ENCODE measurements at places on chromosomes 6 and 20.
A peak's percentile ranks its signal among the peaks of the same experiment; 100 is the strongest.

- DNase-seq = no peak
Observed at GRCh38 chr20:31537116-31537871, 23.1 kb downstream of the HM13 start.

- no peak for DNase-seq
Observed at GRCh38 chr20:58889798-58890517, 37.4 kb downstream of the GNAS start.

GRCh38 chr6:41970436-41970846, 28.8 kb upstream of the CCND3 start:
- peak; percentile 31 for DNase-seq

- no peak for DNase-seq
Observed at GRCh38 chr20:54438166-54438565, 37.2 kb upstream of the DOK5 start.

DNA sequence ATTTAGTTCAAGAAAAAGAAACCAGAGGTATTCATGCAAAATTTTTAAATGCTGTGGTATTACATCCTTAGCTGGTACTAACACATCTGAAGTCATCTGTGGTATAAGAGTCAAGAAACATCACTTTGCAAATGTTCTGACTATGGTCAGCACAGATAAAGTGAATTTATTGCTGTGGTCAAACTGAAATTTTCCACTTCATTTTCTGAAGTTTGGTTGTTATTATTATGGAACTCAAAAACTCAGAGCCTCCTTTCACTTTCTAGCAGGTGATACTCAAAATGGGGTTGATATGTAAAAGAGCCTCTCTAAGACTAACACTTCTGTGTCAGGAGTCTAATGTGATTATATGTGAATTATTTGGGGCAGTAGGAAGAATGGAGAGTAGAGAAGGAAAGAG, 257.8 kb downstream of the RNGTT start:
- no peak for DNase-seq

- DNase-seq = no peak
Observed at GRCh38 chr6:101716810-101717209, 323.3 kb downstream of the GRIK2 start.

GRCh38 chr6:108746366-108746765, 101.9 kb upstream of the ARMC2 start:
- no peak for DNase-seq

- DNase-seq = no peak
Observed at GRCh38 chr6:111614833-111615582, 9.3 kb upstream of the TRAF3IP2 start.

GRCh38 chr6:148974351-148974750, 227.5 kb downstream of the UST start:
- no peak for DNase-seq

GRCh38 chr20:56848561-56848960, 219.5 kb downstream of the TFAP2C start:
- no peak for DNase-seq

GRCh38 chr20:60036746-60037499, 78.7 kb downstream of the CDH26 start:
- no peak for DNase-seq

GRCh38 chr6:113018351-113019151, 671.4 kb downstream of the RFPL4B start:
- no peak for DNase-seq

GRCh38 chr6:142737368-142738034, 207.5 kb downstream of the HIVEP2 start:
- DNase-seq = no peak

DNA sequence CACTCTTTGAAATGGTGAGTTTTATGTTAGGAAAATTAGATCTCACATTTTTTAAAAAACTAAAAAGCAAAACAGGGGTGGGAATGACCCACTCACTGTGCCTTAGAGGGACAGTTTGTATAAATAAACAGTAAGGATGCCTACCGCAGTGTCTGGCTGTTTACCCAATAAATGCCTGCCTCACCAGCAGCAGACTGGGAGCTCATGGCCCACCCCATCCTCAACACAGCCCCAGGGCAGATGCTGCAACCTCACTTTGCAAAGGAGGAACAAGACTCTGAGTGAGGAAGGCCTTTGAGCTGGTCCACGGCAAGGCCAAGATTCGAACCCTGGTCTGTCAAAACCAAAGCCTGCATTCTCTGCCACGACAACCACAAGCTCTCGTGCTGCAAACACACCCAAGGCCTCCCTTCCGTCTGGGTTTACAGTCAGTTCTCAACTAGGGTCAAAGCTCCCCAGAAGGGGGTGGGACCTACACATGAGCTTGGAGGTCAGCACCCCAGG, 77.8 kb downstream of the BMP7 start:
- DNase-seq = no peak

DNA sequence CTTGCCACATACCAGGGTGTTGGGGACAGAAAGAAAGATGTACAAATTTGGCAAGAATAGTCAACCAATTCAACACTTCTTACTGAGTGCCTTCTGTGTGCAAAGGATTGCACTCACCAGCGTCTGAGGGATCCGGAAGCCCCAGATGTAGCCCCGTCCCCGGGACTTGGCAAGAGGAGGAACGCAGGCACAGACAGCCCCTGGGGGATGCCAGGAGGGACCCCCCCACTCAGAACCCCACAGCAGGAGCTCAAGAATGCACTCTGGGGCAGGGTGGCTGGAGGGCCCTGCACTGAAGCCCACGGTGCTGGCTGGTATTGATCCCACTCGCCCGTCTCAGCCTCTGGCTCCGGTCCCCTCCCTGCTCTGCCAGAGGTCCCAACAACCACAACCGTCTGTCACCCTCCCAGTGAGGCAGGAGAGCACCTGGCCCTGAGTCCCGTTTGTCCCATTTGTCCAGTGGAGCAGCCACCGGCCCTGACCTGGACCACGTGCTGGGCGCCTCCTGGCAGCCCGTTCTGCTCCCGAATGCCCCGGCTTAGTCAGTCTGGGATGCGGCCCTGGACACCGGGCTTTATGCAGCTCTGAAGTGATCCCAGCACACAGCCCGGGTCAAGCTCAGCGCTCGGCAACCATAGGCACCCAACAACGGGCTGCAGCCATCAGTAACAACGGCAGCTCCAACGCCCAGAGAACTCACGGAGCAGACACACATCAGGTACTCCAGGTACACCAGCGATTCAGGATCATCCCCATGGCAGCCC, 128.7 kb downstream of the DLL1 start:
- DNase-seq = no peak

DNA sequence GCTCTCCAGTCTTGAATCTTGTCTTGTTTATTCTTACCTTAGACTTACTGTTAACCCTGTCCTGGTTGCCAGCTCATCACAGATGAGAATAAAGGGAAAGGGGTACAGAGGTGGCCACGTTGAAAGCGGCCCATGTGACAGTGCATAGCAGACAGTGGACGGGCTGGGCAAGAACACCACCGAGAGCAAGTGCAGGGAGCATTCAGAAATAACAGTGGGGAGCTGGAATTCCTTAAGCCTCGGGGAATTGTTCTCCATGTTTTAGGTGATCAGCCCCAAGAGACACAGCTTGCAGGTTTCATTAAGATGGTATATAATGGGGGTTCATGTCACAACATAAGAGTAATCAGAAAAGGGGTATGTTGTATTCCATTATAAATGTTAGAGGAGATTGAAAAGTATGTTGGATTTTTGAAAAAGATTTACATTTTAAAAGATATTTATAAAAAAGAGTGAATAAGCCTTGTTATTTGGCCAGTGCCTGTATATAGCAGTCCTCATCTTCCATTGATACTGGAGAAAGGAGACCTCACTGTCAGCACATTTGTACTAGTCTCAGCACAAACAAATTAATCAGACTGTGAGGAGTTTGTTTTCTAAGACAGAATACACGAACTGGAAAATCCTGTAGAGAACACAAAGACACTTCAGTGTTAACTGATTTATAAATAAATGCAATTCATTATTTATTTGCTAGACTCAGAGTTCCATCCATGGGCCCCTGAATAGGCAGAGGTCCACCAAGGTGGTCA, 35.4 kb downstream of the VAPB start:
- DNase-seq = no peak

DNA sequence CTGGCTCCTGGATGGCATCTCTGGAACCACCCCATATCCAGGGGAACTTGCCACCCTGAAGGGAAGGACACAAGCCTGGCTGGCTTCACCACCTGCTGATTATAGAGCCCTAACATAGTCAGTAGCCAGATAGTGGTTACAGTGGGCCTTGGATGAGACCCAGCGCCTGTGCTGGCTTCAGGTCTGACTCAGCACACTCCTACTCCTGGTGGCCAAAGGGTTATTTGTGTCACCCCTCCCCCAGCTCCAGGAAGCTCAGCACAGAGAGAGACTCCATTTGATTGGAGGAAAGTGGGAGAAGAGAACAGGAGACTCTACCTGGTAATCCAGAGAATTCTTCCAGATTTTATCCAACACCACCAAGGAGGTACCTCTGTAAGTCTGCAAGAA, 12.8 kb downstream of the SNX14 start:
- no peak for DNase-seq

DNA sequence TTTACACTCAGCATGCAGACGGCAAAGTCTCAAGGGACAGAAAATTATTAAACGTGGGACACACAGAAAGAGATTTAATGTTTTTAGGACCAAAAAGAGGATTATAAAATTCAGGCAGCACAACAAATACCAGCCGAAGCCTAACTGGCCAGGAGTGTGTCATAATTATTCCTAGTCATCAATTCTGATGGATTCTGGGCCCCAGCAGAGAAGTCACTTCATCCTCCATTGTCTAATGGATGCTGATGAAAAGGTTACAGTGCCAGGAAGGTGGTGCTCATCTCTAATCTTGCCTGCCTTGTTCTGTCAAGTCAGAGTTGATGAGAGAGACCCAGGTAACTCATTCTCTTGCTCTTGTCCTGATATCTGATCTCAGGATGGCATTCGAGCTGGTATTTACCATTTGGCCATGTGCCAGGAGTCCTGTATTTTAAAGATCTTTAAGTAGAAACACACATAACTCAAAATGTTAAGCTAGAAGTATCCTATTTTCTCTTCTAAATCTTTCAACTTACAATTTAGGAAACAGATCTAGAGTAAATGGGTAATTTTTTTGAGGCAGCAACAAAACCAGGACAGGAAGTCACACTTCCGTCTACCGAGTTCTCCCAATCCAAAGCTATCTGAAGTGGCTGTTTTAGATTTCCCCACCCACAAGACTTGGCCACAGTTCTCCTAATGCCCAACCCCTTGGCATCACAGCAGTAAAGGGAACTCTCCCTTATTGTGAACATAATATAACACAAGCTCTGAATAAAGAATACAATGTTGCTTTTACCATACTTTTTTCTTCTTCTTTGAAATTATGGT, 50.0 kb downstream of the ADAT2 start:
- no peak for DNase-seq

DNA sequence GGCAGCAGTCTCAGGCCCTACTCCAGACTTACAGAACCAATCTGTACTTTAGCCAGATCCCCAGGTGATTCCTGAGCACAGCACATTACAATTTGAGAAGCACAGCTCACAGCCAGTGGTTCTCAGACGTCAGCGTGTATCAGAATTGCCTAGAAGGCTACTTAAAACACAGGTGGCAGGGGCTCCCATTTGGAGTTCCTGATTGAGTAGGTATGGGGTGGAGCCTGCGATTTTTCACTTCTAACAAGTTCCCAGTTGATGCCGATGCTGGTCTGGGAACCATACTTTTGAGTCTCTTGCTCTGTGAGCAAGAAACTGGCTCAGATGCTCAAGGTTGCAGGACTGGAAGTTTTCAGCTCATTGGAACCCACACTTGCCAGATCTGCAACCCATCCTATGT, 89.5 kb downstream of the ZFP64 start:
- DNase-seq = no peak

GRCh38 chr6:89111933-89112332, 5.9 kb downstream of the SRSF12 start:
- no peak for DNase-seq

DNA sequence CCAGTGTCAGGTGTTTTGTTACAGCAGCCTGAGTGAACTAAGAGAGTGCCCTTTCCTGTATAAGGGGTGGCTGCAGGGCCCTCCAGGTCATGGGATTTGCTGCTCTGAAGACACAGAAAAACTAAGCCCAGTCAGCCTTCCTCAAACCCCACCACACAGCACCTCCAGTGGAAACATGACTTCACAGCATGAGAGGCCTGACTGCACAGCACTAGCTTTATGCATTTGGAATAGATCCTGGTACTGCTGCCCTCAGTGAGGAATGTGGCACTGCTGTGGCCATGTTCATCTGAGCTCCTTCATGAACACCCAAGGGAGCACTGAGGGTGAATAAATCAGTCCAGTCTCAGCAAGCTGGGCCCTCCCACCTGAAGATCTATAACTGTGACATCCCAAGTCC, 296.1 kb upstream of the FOXQ1 start:
- DNase-seq = no peak

- no peak for DNase-seq
Observed at GRCh38 chr20:44495257-44495656, 19.6 kb downstream of the TTPAL start.

DNA sequence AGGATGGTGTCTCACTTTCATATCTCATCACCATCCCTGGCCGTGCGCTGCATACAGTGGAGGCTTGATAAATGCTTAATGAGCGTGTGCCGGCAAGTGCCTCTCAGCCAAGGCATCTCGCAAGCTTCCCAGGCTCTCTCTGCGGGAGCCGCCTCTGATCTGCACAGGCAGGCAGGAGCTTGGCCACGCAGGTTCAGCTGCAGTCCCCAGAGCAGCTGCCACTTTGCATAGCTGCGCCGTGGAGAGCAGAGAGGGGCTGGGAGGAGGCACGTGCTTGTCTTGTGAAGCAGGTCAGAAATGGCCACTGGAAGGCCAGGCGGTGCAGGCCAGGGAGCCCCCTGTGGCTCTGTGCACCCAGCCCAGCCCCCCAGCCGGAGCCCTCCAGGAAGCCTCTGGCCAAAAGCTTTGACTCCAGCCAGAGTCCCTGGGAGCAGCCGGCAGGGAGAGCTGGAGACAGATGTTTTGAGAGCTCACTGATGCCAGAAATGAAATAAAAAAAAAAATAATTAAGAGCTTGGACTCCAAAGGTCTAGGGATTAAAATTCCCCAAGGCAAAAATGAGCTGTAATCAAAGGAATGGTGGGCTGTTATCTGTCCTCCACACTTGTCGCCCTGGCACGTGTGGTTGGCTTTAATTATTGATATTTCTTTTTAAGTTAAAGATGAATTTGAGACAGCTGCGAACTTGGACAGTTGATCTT, 377.0 kb downstream of the CDH4 start:
- no peak for DNase-seq

DNA sequence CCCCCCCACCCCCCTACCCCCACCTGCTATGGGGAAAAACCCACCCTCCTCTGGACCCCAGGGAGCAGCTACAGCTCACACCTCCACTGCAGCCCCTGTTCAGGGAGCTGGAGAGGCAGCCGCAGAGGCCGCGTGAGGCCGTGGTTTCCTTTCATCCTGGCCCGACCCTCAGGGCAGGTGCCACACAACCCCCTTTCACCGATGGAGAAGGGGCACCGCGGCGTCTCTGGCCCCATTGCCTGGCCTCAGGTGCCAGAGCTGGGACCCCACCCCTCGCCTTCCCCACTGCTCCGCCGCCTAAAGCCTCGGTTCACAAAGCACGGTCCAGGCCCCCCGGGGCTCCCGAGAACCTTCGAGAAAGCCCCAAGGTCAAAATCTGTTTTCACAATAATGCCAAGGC, 11.8 kb upstream of the KCNQ2 start:
- no peak for DNase-seq
